ENCODE measurements at places on chromosomes 7 and 10.

GRCh38 chr7:159105066-159105780, 39.4 kb downstream of the VIPR2 start:
- no peak for DNase-seq

DNA sequence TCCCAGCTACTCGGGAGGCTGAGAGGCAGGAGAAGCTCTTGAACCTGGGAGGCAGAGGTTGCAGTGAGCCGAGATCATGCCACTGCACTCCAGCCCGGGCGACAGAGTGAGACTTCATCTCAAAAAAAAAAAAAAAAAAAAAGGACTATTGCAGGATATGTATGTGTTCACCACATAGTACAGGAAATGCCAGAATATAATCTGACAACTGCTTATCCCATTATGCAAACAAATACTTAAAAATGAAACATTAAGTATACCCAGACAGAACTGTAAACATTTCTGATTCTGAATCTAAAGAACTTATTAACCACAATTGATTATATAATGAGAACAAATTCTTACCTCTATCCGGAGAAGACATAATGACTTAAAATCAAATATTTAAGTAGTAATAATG, 18.7 kb downstream of the DKK1 start:
- DNase-seq, result no peak

GRCh38 chr10:92124616-92125143, 166.2 kb downstream of the CPEB3 start:
- DNase-seq, result no peak

DNA sequence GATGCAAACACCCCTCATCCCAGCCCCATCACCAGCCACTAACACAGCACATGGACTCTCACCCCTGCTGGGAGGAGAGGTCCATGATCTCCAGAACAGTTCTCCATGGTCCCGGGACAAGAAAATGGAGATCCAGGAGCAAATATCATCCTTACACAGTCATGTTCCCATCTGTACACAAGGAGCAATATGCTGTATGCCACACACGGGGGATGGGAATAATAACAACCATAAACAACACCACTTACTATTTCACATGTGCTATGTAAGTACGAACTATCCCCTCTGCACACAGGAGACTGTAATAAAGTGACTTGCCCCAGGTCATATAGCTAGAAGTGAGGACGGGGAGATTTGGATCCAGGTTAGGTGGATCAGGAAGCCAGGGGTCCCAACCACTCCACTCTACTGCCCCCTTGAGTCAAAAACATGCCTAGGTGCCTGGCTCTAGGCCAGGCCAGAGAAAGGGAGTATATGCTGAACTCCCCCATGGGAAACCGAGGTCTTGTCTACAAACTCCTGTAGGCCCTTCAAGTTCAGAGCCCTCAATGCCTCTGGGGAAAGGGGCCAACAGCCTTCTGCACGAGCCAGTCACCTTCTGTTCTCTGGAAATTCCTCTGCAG, 34.1 kb downstream of the LRRC20 start:
- no peak for DNase-seq

DNA sequence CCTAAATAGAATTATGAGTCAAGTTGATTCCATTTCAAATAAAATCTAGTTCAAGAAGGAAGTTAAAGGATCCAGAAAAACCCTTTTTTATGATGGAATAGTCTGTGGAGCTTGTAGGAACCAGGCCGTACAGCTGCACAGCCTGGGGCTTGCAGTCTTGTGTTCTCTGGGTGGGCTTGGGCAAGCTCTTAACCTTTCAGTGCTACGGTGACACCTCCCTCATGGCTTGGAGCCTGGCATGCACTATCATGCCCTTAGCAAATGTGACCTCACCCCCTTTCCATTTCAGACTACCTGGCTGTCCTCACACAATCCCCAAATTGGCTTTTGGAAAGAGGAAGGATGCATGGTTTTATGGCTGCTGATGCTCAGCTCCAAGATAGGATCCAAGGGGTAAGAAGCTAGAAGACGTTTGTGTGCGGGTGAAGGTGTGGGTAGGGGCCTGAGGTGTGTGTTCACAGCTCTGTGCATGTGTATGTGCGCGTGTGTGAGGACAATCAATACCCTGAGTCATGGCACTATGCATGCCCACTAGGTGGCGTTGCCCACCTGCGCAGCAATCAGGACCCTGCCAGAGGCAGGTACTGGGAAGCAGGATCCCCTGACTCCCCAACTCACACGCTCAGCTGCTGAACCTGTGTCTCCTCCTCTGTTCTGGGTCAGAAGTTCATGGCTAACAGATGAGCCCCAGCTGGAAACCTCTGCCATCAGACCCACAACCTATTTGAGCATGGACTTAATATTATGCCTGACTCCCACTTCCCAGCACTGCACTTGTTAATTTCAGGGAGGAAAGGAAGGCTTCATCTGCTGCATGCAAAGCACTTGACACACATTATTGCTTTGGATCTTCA, 113.4 kb downstream of the PTPN20 start:
- DNase-seq, result no peak

- no peak for DNase-seq
Observed at GRCh38 chr10:123259081-123259480, 104.9 kb downstream of the BUB3 start.

- DNase-seq, result no peak
Observed at GRCh38 chr7:11847336-11847735, 15.3 kb upstream of the THSD7A start.

DNA sequence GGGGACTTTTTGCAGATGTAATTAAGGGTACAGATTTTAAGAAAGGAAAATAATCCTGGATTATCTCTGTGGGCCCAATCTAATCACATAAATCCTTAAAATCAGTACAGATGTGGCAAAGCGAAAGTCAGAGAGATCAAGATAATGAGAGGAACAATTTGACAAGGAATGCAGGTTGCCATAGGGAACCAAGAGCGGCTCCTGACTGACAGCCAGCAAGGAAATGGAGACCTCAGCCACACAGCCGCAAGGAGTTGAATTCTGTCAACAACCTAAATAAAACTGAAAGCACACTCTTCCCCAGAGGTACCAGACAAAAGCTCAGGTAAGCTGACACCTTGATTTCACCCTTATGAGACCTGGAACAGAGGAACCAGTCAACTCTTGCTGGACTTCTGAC, 3.4 kb upstream of the PNPLA8 start:
- DNase-seq, result no peak

DNA sequence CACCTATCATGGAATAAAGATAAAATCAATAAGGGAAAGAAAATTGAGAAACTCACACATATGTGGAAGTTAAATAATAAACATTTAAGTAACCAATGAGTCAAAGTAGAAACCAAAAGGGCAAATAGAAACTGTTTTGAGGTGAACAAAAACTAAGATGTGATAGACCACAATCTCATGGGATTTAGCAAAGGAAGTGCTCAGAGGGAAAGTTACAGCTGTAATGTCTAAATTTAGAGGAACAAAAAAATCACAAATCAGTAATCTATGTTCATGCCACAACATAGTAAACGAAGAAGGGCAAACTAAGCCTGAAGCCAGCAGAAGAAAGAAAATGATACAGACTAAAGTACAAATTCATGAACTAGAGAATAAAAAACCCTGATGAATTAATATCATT, 16.3 kb downstream of the CYP3A4 start:
- no peak for DNase-seq

DNA sequence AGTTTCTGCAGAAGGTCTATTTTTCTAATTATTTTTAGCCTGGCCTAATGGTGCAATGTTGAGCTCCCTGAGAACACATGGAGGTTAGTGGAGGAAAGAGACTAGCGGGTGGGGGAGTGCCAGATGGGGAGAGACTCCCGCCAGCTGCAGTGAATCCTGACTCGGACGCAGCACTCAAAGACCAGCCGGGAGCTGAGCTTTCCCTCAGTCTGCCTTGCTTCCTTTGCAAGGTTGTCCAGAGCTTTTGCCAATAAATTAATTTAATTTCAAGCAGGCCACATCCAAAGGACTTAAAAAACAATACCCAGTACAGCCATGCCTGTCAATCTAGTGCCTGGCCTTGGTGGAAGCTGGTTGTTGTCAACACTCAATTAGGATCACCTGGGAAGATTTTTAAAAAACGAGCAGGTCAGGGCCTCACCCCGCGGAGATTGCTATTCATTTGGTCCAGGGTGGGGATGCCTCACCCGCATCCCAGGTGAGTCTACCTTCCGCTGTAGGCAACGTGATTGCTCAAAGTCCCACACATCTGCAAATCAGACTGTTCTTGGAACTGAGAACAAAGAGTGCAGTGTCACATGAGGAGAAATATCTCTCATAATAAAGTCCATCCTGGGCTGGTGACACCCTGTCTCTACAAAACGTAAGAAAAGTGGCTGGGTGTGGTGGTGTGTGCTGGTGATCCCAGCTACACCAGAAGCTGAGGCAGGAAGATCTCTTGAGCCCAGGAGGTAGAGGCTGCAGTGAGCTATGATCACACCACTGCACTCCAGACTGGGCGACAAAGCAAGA, 4.0 kb downstream of the CLRN3 start:
- no peak for DNase-seq

All from GOT3 (cell line).